Left lung (tissue), 14 donors: ENCODE measurements at places on chromosomes 2 and 18.

GRCh38 chr2:111665551-111666116 is 218.4 kb downstream of the ANAPC1 start:
- no peak overlapping the region for H3K4me3 ChIP-seq
- DNase-seq = no peak
- H3K27ac ChIP-seq = no peak overlapping the region
- H3K36me3 ChIP-seq = no peaks in the 10 kb centered on the region

DNA sequence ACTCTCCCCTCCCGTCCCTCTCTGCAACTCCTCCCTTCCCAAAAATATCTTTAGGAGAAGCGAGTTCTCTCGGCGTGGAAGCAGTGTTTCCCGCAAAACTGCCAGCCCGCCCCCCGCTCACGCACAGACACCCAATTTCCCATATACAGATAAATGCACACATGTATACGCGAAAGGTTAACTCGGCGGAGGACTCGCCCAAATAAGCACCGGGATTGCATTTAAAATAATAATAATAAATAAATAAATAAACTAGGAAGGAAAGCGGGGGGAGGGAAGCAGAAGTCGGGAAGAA is 70.0 kb upstream of the PSMD14 start:
- peaks cover 23% of the 10 kb centered on the region for H3K27me3 ChIP-seq
- H3K4me1 ChIP-seq = peaks cover 22% of the 10 kb centered on the region
- H3K36me3 ChIP-seq = no peaks in the 10 kb centered on the region
- H3K4me3 ChIP-seq = peak overlapping the region; percentile 64
- DNase-seq = no peak

GRCh38 chr2:45731141-45731540 is 79.7 kb downstream of the PRKCE start:
- no peaks in the 10 kb centered on the region for H3K27me3 ChIP-seq
- H3K4me1 ChIP-seq = no peaks in the 10 kb centered on the region
- no peak overlapping the region for H3K27ac ChIP-seq
- DNase-seq = no peak

- H3K27ac ChIP-seq = no peak overlapping the region
- H3K36me3 ChIP-seq = no peaks in the 10 kb centered on the region
- no peak for DNase-seq
- no peak overlapping the region for H3K4me3 ChIP-seq
- H3K27me3 ChIP-seq = no peaks in the 10 kb centered on the region
These were observed 24.5 kb upstream of the PEX13 start for GRCh38 chr2:60992985-60993392.

DNA sequence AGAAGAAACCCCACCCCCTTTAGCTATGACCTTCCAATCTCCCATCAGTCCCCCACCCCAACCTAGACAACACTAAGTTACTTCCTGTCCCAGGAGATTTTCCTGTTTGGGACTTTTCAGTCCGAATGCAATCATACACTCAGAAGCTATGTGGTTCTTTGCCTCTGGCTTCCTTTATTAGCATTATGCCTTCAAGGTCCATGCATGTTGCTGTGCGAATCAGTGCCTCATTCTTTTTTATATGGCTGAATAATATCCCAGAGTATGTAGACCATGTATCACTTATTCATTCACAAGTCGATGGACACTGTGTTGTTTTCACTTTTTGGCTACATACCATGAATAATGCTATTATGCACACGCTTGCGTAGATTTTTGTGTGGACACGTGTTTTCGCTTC is 292.1 kb upstream of the HDAC4 start:
- DNase-seq = no peak
- no peak overlapping the region for H3K4me3 ChIP-seq
- no peaks in the 10 kb centered on the region for H3K36me3 ChIP-seq
- peaks cover 7% of the 10 kb centered on the region for H3K27me3 ChIP-seq
- H3K4me1 ChIP-seq = no peaks in the 10 kb centered on the region
